ENCODE measurements at places on chromosomes 5 and 9. TPM values are rescaled to one million over a fixed set of nuclear protein-coding genes. Genes with fewer than 3 reads are reported as not detected.

- no peak for DNase-seq
Observed at GRCh38 chr9:76448501-76448900, 10.5 kb upstream of the GCNT1 start.

DNA sequence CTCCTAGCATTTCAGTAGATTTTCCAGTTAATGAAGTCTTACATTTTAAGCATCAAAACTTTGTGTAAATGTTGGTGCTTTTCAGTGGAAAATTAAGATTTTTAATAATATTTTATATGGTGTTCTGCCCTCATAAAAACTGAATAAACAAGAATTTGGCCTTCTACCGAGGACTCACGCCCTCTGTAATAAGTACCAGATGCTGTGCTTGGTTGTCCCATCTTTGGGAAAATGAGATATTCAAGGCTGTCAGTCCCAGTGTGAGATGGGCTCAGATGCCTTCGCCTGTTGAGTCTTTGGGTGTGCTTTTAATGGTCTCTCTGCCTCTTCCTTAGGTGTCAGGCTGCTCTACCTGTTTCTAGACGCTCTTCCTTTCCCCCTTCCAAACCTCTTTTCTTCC is 28.7 kb downstream of the GALNT12 start:
- DNase-seq: no peak

DNA sequence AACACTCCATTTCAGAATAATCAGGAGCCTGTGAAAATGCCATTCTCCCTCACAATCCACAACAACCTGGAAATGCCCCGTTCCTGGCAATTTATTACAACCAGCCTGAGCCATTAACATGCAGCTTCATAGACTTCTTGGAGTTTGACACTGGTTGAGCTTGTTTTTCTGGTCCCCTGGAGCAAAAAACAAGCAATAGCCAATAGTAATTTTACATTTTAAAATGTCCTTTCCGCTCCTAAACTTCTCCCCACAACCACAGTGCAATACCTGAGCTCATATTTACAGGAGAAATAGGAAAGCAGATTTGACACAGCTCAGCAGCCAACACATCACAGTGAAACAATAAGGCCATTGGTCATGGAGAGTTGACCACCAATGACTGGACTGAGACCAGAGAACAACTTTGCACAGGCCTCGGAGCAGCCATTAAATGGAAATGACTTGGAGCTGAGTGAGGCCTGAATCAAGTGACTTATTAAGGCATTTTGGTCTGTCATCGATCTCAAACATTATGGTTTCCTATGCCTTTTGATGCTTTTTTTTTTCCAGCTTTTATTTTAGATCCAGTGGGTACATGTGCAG is 73.0 kb downstream of the ENC1 start:
- DNase-seq: no peak

The CFAP77 gene
- total RNA-seq: not detected

The DRD1 gene
- 0.45 TPM for total RNA-seq

The GPR151 gene
- 0.10 TPM for total RNA-seq
